ENCODE measurements at places on chromosomes 2 and 18.

DNA sequence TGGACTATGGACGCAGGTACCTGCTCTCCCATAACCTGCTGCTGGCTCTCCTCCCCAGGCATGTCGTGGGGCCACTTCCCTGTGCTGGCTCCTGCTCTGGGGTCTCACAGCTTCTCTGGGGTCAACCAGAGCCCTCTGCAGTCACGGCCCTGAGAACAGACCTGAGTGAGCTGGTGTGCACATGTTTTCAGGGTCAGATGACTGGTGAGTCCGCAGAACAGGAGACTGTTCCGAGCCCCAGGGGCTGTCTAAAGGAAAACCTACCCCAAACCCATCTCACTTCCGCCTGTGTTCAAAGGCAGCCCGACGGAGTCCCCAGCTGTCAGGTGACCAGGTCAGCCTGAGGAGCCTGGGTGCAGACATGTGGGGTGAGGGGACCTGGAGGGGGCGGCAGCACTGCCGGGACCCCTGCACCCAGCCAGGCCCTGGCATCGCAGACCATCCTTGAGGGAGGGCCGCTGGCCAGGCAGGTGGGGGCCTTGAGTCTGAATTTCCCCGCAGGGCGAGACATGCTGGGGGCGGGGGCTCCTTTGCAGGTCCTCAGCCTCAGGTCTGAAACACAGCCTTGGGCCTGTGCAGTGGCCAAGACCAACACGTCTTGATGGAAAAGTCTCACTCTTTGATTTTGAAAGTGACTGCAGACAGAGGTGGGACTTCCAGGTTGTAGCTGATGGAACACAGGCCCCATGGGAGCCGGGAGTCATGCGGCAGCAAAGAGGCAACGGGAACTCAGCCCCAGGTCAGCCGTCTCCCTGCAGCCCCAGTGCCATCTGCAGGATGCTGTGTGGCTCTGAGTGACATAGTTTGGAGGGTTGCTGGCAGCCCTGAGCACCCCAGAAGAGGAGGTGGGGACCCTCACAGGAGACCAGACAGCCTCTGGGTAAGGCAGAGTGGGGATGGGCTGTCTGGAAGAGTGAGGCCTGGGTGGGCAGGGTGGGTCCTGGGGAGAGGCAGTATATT lies 65.3 kb downstream of the TWIST2 start:
- DNase-seq: no peak

DNA sequence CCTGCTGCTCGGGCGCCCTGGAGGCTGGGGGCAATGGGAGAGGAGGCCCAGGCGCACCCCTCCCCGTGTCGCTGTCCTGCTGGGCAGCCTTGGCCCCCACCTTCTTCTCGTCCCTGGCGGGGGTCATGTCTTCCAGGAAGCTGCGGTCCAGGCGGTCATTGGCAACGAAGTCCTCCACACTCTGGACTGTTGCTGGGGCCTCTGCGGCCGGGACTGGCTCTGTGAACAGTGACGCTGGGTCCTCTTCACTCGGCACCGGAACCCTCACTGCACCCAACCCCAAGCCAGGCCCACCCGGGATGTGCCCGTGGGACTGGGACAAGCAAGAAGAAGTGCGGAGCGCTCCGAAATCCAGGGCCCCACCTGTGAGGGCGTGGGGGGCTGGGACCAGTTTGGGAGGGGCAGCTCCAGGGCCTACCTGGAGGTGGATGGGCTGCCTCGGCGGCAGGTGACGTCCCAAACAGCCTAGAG lies 308.0 kb downstream of the CCDC74A start:
- no peak for DNase-seq

DNA sequence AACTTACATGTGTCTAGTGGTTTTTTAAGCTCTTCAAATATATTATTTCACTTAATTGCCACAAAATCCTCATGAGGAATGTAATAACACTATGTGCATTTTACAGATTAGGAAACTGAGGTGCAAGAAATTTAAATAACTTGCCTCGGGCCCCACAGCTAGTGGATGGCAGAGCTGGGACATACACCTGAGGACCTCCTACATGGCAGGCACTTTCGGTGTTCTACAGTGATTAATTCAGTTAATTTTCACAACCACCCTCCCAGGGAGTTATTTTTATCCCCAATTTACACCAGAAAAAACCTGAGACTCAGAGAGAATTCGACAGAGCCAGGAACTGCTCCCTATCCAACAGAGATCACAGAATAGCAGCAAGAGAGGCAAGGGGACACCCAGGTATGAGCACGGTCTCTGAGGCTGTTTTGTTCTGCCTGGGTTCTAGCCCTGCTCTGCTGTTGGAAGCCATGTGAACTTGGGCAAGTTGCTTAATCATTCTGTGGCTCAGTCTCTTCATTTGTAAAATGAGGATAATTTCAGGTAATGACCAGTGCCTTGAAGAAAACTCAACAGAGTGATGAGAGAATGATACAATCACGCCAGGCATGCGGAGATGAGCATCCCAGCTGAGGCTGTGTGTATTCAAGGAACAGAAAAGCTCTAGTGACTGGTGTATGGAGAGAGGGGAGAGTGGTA lies 82.3 kb downstream of the MYCN start:
- peak; percentile 35 for DNase-seq

- no peak for DNase-seq
Observed at GRCh38 chr18:79257480-79257879, 138.2 kb upstream of the NFATC1 start.

DNA sequence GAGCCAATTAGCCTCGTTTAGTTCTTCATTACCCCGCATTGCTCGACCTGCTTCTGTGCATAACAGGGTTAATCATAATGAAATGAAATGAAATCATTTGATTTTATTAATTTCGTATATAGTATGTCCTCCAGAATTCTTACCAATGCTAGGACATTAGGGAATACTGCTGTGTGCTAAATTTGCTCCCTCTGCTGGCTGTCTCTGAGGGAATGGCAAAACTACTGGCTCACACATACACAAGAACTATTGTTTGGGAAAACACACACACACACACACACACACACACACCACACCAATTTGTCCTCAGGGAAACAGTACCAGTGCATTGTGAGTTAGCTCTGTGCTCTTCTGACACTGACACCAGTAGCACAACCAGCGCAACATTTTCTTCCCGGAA lies 273.3 kb upstream of the TCF4 start:
- DNase-seq: peak; percentile 76

DNA sequence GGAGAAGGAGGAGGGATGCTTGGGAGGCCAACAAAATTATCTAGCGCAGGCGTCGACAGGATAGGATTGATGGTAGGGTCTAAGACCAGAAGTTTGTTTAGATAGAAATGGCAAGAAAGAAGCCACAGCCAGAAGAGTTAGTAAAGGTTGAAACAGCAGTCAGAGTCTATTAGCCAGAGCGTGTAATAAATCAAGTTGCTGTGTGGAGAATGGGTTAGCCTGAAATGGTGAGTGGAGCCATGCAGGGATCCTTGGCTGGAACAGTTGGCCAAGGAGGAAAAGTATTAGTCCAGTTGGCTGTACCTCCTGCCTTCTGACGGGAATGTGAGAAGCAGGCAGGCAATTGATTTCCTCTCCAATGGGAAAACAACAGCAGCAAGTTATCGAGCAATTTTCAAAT lies 190.7 kb upstream of the CCDC68 start:
- no peak for DNase-seq

DNA sequence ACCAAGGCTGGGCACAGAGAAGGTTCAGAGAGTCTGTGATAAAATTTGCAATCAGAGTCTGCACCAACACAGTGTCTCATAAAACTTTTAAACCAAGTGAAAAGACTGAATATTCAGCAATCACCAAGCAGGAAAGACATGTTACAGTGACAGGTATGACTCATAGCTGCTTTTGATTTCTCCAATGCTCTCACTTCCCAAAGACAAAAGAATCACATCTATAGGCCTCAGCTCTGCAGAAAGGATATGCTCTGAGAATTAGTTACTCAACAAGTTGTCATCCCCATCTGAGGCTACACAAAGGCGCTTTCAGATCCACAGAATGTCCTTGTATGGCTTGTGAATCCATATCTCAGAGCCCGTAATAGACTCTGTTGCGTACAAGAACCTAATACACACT lies 92.5 kb downstream of the KCNF1 start:
- no peak for DNase-seq

- no peak for DNase-seq
Observed at GRCh38 chr2:127641846-127642507, 4.0 kb upstream of the GPR17 start.

Measured in islet precursor cell (in vitro differentiated cells).